ENCODE measurements at places on chromosomes 11 and 22.

GRCh38 chr11:2887515-2888195, 2.1 kb upstream of the CDKN1C start:
- no peak for DNase-seq

- DNase-seq, result no peak
These were observed 18.3 kb downstream of the SBF2 start for GRCh38 chr11:10275714-10276113.

DNA sequence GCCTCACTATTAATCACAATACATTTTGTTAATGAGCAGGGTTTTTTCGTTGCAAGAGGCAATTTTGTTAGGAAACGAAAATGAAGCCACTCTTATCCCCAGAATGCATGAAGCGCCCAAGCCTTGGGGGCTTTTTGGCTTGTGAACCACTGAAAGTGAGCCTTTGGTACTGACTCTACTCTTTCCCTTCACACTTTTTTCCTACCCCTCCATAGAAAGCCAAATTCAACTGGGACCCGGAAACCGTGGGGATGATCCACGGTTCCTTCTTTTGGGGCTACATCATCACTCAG, 4.8 kb downstream of the SLC17A6 start:
- DNase-seq, result no peak

DNA sequence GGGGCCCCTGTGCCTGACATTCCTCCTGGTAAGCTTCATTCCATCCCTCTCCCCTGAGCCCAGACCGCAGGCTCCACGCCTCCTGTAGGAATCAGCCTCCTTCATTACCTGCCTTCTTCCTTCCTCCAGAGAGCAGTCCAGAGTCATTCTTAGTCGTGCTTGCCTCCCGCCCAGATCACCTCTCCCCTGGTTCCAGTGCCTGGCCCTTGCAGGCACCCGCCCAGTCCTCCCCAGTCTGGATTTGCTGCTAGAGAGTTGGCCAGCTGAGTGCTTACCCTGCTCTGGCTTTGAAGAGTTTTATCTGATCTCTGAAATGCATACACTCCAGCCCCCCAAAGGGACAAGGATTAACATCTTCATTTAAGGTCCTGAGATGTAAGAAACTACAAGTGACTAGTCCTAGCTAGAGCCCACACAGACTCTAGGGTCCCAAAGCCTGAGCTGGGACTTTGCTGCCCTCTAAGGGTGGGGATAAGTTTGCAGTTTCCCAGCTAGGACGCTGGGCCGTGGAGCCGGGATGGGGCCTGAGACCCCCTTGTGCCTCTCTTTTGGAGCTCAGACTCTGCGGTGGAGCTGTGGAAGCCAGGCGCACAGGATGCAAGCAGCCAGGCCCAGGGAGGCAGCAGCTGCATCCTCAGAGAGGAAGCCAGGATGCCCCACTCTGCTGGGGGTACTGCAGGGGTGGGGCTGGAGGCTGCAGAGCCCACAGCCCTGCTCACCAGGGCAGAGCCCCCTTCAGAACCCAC, 1.6 kb downstream of the NR1H3 start:
- no peak for DNase-seq

DNA sequence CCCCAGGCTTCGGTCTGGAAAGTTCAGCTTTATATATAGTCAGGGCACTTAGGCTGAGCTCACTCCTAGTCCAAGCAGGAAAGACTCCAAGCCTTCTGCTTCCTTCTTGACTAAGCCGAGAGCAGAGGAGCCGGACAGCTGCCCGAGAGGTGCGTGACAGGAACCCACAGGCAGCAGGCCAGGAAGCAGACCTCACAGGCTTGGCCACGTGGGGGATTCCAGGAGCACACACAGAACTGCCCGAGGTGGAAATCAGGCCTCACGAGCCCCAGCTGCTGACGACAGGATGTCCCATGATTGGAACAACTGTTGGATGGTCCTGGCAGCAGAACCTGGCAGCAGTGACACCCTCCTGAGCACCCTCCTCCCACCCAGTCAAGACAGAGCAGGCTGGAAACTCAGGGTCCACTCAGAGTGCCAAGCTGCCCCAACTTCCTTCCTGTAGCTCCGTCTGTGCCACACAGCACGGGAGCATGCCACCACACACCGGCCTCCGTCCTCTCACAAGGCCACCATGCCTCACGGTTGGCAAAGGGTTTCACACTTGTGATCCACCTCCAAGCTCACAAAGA, 5.4 kb downstream of the PLA2G6 start:
- DNase-seq, result no peak

GRCh38 chr11:47765086-47765485, 2.1 kb downstream of the FNBP4 start:
- no peak for DNase-seq

DNA sequence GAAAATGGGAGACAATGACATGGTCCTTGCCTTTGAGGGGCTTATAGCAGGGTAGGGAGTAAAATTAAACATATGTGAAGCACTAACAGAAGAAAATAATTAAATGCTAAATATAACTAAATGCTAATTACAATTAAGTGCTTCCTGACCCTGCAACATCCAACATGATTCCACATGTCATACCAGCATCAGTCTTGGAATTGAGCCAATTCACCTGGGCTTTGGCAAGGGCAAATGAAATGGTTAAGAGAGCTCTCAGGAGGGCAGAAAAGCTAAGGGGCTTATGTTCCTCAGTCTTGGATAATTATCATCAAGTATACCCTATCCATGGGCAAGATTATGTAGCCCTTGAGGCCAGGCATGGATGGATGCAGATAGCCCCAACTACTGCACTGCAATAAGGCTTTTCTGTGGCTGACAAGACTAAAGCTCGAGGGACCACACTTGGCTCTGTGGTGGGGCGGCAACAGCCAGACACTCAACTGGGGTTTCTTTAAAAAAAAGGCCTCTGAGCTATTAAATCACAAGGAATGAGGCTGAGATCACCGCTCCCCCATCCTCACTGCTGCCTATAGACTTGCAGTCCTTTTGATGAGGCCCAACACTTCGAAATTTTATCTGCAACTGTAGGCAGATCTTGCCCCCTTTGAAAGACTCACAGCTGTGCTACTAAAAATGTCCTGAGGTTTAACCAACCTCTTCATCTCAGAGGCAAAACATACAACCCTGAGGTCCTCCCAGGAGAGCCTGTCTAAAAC, 39.0 kb downstream of the IL18BP start:
- no peak for DNase-seq

All from urinary bladder (tissue), 4 donors.